ENCODE measurements at places on chromosomes 6 and 20. TPM values are rescaled to one million over a fixed set of nuclear protein-coding genes. Genes with fewer than 3 reads are reported as not detected.

POFUT1 gene
- 5.2 TPM for polyA plus RNA-seq

MMP24 gene
- 0.12 TPM for polyA plus RNA-seq

RAMACL gene
- 0.16 TPM for polyA plus RNA-seq

SEL1L2 gene
- polyA plus RNA-seq: not detected

XKR7 gene
- under 0.01 TPM for polyA plus RNA-seq

TPD52L1 gene
- polyA plus RNA-seq: 154 TPM

ANGPT4 gene
- 0.11 TPM for polyA plus RNA-seq

CNBD2 gene
- 13.5 TPM for polyA plus RNA-seq
